Peyer's patch (tissue), 4 donors: ENCODE measurements at places on chromosomes 3 and 15. TPM values are rescaled to one million over a fixed set of nuclear protein-coding genes. Genes with fewer than 3 reads are reported as not detected.

- no peak for DNase-seq
These were observed 8.9 kb downstream of the CISH start for GRCh38 chr3:50602595-50603191.

DNA sequence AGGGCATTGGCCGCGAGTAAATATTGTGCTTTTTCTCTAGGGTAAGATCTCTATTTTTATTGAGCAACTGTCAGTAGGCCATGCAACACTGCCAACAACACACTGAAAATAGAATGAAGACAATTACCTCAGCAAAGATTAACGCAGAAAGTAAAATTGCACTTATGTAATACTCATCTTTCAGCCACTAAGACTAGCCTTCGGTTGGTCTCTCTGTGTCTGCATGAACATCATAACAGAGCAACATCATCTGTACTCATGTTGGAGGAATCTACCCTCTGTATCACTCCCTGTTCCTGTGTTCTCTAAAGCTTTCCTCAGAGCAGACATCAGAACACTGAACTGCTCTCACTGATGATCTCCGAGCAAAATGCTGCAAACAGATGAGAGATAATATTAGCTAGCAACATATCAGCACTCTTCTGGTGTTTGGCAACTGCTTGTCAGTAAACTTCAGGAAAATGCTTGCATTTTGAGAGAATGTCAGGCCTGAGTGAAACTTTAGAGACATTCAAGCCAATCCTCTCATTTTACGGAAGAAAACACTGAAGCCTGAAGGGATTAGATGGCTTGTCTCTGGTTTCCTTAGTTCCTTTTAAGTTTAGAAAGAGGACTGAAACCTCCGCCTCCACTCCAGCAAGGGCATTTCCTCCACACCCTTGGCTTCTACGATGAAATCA lies 8.4 kb upstream of the LRRC3B start:
- no peak for DNase-seq

Gene CNTN3
- total RNA-seq: 5.8 TPM

Gene ERC2
- total RNA-seq: not detected

Gene THRB
- total RNA-seq: 2.6 TPM

Gene CYP1A2
- total RNA-seq: not detected
